Sciatic nerve (tissue), 2 donors: ENCODE measurements at places on chromosomes 2 and 18. TPM values are rescaled to one million over a fixed set of nuclear protein-coding genes. Genes with fewer than 3 reads are reported as not detected.

DNA sequence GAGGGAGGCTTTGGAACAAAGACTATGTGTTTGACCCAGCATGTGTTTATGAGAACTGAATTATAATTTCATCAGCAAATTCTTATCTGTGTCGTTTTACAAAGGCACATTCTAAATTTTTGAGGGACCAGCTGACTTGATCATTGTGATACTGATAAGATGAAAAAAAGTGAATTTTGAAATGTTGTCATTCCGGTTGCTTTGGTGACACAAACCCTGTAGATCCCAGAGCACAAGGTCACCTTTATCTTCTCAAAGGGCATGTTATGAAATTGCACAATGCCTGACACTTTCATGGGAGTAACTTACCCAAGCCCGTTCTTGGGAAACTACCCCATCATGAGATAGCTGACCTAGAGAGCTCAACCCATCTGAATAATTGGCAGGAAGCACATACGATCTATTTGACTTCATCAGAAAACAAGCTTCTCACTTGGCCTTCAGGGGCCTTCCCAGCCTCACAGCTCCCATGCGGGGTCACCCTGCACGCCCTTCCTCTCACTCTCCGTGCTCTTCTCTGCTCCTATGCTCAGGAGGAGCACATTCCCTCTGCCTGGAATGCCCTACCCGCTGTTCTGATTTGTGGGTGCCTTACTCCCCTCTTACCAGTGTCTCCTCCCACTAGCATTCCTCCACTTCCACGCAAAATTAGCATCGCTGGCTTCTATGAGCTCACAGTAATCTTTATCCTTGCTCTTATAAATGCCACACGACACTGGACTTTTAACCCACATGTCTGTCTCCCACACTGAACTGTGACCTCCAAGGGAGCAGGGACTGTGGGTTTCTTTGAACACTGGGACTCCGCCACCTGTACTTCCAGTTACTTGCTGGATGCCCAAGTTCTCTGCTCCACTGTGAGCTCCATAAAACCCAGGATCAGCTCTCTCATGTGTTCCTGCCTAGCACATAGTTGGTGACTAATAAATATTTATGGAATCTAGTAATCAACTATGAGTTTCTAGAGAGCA is 555.8 kb upstream of the ID2 start:
- DNase-seq = no peak

The MAP4K3 gene
- total RNA-seq = 50.4 TPM

The ATP8B1 gene
- 10.5 TPM for total RNA-seq

The LIPG gene
- 5.8 TPM for total RNA-seq

- DNase-seq = no peak
Observed at GRCh38 chr2:207423886-207424285, 105.9 kb upstream of the CREB1 start.

- no peak for DNase-seq
Observed at GRCh38 chr2:106314444-106314843, 120.3 kb upstream of the UXS1 start.

- DNase-seq = no peak
Observed at GRCh38 chr2:18797133-18797845, 207.9 kb upstream of the NT5C1B start.
